Stimulated activated CD8-positive, alpha-beta memory T cell treated with anti-CD3 and anti-CD28 coated beads, Interleukin-7, amount 100 ng/mL, for 48 hours (primary cell): ENCODE measurements at places on chromosomes 6 and 20.

GRCh38 chr6:1709234-1709641 lies 99.5 kb downstream of the FOXC1 start:
- DNase-seq: no peak

- DNase-seq: no peak
Measured at GRCh38 chr6:13696226-13696625, 15.4 kb downstream of the RANBP9 start.

- no peak for DNase-seq
Measured at GRCh38 chr6:19454001-19454720, 383.0 kb upstream of the ID4 start.

DNA sequence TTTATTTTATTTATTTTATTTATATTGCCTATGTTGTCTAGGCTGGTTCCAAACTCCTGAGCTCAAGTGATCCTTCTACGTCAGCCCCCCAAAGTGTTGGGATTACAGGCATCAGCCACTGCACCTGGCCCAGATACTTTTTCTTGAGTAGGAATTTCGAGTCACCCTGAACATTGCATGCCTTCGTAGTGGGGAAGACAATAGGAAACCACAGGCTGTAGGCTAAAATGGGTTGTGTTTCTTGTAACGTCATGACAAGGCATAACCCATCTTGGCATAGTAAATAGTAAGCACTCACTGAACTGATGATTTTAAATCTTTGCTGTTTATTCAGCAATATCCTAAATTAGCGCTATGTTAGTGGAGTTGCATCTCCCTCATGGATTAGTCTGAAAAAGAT lies 34.9 kb downstream of the PTPN1 start:
- DNase-seq: no peak

DNA sequence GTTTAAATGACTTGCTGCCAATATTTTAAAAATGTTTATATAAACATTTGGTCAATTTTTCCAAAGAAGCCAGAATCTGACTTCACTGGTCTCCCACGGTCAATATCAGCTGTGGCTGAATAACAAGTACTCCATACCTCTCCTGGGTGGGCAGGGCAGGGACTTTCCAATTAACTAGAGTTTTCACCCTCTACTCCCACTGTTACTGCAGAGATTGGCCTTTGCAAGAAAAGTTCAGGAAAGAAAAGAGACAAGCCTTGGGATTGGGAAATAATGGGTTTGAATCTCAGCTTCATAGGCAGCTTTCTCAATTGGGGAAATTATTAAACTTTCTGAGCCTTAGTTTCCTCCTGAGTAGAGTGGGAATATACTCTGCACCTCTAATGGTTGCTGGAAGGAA lies 236.9 kb downstream of the PRL start:
- DNase-seq: no peak

DNA sequence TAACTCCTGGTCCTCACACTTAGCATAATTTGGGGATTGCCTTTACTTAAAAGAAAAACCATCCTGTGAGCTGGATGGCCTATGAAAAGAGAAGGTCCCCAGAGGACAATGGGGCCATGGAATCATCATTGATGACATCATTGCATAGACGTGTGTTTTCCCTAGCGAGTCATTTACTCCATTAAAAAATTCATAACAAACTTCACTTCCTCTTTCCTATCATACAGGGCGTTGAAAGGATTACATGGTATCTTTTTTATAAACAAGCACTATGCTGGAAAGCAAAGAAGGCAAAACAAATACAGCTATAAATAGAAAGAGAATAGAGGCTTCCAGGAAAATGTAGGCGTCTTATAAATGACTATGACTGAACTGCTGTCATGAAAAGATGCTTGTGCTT lies 11.3 kb upstream of the COL12A1 start:
- DNase-seq: no peak

DNA sequence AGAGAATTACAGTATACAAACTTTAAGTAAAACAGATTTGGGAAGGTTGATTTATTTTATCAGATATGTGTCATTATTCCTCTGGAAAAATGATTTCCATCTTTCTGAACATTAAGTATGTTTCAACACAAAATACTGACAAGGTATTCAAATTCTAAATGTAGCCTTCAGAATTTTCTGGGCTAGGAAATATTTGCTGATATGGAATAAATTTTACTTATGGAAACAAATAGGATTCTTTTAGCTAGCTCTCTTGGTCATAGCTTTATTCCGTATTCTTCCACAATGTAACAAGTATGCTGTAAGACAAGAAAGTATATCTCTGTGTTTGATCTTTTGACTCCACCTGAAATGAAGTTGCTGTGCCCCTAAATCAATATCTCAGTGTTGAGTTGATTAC lies 1125.2 kb upstream of the CITED2 start:
- DNase-seq: no peak

- no peak for DNase-seq
Measured at GRCh38 chr20:16477632-16478031, 95.6 kb downstream of the KIF16B start.

GRCh38 chr6:87334683-87335082 lies 5.6 kb upstream of the GJB7 start:
- no peak for DNase-seq

DNA sequence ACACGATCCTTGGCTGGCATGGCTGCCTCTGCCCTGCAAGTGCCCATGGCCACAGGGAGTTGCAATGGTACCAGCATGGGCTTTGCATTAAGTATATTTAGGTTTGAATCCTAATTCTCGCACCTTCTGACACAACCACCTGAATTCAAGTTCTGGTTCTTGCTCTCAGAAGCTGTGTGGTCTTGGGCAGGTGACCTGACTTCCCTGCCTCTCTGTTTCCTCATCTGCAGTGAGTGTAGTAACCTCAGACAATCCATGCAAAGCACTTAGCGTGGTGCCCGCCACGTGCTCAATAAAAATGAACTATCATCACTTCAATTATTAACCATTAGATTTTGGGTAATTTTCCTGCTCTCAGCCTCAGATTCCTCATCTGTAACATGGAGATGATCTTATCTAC lies 378.8 kb upstream of the ARID1B start:
- no peak for DNase-seq

GRCh38 chr6:53066077-53066417 lies 843 bp downstream of the FBXO9 start:
- no peak for DNase-seq

GRCh38 chr6:23754197-23754596 lies 371.8 kb upstream of the NRSN1 start:
- no peak for DNase-seq
